ENCODE measurements at places on chromosomes 6 and 20.

DNA sequence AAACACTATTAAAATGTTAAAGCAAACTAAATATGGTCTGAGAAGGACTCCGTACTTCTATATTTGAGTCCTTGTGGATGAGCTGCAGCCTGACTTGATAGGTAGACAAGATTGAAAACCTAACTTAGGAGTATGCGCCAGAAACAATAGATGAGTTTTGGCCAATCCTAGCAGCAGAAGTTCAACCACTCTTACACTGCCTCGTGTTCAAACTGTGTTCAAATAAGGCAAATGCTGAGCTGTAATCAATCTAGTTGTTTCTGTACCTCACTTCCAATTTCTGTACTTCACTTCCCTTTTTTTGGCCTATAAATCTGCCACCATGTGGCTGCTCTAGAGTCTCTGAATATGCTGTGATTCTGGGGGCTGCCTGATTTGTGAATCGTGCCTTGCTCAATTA, 13.2 kb upstream of the SERINC1 start:
- no peak for DNase-seq

DNA sequence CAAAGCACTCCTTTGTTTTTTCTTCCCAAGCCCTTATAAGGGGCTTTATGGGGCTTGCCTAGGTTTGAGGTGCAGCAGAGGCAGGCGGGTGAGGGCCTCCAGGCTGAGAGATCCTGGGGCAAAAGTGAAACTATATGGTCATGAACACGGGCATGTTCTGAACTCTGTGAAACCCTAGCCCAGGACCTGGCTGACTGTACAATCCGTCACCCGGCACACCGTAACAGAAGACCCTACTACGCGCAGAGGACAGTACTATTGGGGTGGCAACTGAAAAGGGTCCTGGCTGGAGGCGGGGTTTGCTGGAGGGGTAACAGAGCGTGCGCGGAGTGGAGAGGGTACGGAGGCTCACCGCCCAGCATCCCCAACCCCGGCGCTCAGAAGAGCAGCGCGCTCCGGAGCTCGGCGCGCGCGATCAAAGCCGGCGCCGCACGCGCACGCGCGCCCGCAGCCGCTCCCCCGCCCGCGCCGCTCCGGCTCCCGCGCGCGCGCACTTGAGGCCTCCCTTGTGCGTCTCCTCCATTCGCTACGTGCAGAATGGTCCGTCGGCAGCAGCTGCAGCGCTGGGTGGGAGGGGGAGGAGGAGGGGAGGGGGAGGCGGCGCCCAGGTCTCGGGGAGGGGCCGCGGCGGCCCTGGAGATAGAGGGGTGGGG, 54.2 kb downstream of the MRPL14 start:
- DNase-seq, result peak; percentile 80

GRCh38 chr20:44054118-44054517, 132.9 kb downstream of the JPH2 start:
- no peak for DNase-seq

- peak; percentile 93 for DNase-seq
Measured at GRCh38 chr6:1024587-1024986, 287.3 kb upstream of the FOXQ1 start.
